ENCODE measurements at places on chromosomes 5 and 9.

DNA sequence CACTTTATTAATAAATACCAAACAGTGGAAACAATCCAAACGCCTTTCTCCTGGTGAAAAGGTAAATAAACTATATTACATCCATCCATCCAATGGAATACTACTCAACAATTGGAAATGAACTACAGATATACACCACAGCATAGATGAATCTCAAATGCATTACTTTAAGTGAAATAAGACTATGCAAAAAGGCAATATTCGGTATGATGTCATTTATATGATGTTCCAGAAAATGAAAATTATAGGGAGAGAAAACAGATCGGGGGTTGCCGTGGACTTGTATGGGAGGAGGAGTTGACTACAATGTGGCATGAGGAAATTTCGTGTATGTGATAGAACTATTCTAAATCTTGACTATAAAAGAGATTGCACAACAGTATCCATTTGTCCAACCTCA is 27.5 kb upstream of the SLIT3 start:
- DNase-seq, result no peak

DNA sequence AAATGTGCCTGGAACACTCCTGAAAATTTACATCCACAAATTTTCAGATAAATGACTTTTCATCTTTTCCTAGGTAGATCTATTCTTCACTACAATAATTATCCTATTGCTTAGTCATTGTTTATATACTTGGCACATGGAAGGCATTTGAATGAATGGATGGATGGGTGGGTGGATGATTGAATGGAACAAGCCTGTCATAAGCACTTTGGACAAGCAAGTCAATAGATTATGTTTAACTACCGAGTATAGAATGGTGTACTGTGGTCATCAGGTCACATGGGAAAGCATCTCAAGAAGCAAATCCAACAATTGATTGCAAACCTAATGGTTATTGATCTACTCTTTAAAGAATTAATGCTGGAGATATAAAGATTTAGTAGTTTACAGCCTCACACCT is 114.4 kb upstream of the DMRTA1 start:
- no peak for DNase-seq

DNA sequence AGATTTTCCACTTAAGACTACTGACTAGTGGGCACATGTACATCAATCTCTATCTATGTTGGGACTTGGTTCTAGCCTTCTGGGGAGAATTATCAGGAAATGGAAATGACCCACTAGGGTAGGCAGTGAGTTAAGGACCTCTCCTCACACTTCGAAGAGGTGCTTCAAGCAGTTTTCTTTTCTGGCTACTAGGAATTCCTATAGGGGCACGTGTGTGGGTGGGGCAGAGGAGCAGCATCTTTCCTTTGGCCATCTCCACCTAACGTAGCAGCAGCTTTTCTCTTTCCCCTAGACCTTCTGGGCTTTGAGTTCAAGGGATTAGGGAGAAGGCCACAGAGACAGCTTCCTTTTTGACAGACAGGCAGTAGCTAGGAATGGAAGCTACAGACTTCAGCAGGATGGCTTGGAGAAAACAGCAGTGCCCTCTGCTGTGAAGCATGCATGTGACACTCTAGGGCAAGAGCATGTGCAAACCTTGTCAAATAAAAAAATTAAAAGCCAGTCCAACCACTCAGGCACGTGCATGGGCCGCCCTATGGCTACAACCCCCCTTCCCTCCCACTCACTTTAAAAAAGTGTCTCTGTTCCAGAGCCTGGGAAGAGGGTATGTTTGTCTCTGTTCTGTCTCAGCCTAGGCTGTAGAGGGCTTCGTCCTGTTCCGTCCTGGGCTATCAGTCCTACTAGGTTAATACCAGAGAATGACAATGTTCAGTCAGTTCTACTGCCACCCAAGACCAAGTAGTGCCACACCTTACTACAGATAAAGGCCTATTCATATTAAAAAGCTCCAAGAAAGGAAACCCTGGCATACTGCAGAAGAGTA is 8.7 kb upstream of the GFRA3 start:
- no peak for DNase-seq

DNA sequence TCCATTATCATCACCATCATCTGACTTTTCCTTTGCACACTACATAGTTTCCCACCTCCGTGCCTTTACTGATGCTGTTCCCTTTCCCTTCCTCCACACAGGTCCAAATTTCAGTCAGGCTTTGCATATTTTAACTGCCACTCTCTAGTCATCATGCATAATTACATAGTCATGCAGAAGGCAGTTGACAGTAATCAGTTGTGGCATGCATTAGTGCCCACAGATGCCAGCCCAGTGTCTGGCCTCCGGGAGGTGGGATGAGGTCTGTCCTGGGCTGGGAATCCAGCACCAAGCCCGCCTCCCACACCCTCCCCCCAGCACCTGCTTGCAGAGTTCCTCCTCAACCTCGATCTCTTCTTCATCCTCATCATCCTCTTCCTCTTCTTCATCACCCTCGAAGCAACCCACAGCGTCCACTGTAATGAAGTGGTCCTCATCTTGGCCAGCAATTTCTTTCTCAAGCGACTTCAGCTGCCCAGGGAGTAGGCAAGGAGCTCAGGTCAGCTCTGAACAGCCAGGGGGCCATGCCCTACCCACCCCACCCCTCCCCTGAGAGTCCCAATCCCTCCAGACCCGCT is 8.8 kb downstream of the BBLN start:
- no peak for DNase-seq

GRCh38 chr5:122773619-122774018 is 1.3 kb upstream of the SNX2 start:
- DNase-seq, result no peak

- no peak for DNase-seq
These were observed 55.1 kb downstream of the MED27 start for GRCh38 chr9:132024589-132024988.

DNA sequence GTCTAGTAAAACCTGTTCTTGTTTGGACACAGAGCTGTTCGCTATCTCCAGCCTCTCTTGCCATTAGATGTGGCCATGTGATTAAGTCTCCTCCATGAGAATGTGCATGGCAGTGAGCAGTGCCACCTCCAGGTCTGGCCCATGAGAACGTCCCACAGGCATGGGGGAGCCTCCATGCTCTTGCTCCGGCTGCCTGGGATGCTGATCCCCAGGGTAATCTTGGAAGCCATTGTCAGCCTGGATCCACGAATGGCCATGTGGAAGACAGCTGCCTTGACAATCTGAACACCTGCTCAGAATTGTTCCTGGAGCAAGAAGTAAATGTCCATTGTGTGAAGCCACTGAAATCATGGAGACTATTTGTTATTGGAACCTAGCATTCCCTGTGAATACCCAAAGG is 83.5 kb downstream of the FSTL4 start:
- no peak for DNase-seq

- DNase-seq, result no peak
These were observed 513.6 kb downstream of the HINT1 start for GRCh38 chr5:130651440-130651839.

- no peak for DNase-seq
These were observed 36.8 kb downstream of the PCDHGC5 start for GRCh38 chr5:141525653-141526052.

- no peak for DNase-seq
These were observed 127.1 kb downstream of the MRPS30 start for GRCh38 chr5:44935871-44936270.

DNA sequence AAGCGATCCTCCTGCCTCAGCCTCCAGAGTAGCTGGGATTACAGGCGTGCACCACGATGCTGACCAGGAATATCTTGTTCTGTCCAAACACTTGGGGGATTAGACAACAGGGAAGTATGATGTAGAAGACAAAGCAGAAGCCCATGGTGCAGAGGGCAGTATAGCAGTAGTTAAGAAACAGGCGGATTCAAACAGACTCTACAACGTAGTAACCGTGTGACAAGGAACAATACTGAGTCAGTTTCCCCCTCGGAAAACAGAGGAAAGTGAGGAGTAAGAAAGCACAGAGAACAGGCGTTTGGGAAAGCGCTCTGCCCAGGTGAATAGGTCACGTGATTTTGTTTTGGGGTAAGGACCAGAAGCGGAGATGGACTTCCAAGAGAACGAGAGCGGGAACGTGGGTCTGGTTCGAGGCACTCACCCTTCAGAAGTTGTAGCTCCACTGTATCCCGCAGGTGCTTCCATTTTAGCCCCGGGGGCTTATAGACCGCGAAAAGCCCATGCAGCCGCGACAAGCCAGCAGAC is 306 bp downstream of the TRUB2 start:
- DNase-seq, result no peak

- DNase-seq, result no peak
These were observed 79.1 kb downstream of the LHFPL2 start for GRCh38 chr5:78569441-78569840.

DNA sequence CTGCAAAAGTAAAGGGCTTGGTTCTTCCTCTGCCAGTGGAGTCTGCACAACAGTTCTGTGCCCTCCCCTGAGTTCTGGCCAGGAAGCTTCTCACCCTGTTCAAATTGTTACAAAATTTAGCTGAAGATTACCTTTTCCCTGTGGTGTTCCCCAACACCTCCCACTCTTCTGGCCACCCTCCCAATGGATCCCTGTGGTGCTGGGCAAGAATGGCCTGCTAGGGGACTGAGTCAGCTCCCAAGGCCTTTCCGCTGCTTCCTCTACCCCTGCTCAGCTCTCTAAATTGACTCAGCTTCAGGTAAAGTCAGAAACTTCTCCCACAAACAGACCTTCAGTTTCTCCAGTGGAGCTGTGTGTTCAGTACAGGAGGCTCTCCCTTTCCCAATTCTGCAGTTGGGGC is 186.0 kb downstream of the NR2F1-AS1 start:
- DNase-seq, result no peak

DNA sequence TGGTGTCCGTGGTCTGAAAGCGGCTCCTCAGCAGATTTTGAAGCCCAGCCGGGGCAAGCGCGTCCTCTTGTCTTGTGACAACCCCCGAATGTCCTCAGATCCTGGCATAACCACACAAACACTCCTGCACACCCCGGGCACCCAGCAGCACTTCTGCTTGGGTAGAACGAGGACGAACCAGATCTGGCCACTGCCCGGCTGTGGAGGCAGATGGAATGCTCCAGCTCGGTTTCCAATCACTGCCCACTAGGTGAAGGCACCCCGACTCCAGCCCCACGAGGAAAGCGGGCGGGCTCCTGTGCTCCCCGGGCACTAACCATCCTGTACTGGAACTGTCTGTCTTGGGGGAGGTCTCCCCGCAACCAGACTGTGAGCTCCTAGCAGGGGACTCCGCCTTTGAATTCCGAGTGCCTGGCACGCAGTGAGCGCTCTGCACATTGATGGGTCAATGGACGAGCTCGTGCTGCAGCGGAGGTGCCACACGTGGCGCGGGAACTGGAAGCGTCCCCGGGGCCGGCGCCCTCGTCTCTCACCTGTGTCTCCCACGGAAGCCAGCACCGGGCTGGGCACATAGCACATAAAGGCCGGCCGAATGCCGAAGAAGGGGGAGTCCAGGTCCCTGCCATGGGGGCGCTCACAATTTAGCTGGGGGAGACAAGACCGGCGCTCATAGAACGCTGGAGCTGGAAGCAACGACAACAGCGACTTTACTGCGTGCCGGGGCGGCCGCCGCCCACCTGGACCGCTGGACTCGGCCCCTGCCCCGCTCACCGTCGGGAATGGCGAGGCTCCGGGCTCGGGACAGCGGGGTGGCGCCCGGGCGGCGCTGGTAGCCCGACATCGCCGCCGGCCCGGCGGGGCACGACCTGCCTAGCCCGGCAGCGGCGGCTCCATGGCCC is 608 bp downstream of the ENTR1 start:
- DNase-seq, result peak; percentile 17

GRCh38 chr9:86329649-86330048 is 24.6 kb downstream of the TUT7 start:
- DNase-seq, result no peak

DNA sequence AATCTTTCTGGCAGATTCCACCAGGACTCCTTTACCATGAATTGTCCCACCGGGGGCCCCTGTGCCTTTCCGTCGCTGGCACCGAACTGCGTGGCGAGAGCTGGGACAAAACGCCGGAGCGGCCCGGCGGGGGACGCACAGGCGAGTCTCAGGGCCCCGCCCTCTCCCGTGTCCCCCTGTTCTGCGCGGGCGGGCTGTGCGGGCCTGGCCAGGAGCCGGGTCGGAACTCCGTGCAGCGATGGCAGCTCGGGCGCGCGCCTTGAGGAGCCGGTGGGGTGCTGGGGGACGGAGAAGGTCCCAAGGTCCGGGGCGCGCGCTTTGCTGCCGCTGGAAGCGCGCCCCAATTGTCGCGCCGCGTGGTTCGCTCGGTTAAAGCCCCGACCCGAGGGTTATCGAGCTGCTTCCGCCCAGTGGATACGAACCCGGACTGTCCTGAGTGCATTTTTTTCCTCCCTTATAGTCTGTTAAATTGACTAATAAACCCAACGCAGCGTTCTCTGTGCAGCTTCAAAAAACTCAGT is 125.3 kb downstream of the TMEM174 start:
- DNase-seq, result no peak

GRCh38 chr5:162407614-162408013 is 340.0 kb downstream of the GABRG2 start:
- DNase-seq, result no peak

DNA sequence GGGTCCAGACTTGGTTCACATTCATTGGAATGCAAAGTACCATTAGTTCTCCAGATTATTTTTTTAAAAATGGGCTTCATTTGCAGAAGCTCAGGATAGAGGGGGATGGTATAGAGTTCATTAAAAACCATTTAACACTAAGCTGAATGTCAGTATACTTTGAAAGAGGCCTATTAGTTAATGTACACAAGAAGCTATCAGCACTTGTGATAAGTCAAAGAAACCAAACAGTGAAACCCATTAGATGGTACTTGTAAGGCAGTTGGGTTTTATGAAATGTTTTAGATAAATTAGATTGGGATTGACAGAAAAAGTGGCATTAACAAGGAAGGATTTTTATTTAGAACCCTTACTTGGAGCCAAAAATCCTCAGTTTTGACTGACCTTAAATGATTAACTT is 229.2 kb upstream of the MPDZ start:
- DNase-seq, result no peak

DNA sequence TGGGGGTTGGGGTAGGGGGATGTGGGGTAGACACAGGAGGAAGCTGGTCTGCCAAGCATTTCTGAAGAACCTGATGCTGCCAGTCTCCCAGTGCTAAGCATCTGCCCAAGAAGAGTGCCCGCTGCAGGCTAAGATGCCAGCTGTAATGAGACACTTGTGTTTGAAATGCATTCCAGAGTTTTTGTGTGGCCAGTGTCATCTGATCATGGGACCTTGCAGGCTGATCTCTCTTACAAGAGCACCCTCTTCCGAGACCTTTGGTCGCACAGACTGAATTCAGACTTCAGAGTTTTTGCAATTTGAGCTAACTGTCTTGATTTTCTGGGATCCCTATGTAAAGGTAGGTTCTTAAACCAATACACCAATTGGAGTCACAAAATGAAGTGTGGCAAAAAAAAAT is 58.1 kb downstream of the DENND1A start:
- no peak for DNase-seq
